ENCODE measurements at places on chromosomes 6 and 20. TPM values are rescaled to one million over a fixed set of nuclear protein-coding genes. Genes with fewer than 3 reads are reported as not detected.
A peak's percentile ranks its signal among the peaks of the same experiment; 100 is the strongest.

- DNase-seq = no peak
Observed at GRCh38 chr6:33630014-33630413, 8.9 kb downstream of the ITPR3 start.

DNA sequence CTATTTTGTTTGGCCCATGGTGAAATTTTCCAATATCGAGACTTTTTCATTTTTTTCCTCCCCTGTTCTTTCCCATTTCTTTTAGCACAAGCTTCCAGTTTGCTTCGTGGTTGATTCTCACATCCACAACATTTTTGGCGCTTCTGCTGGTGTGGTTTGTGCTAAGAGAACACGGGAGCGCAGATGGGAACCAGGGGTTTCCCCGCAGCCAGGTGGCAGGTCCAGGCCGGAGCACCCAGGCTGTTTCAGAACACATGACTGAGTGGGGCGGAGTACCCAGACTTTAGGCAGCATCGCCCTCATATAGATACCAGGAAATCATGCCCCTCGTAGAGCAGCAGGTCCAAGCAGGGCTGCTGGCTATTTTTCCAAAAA, 58.0 kb downstream of the SYTL3 start:
- DNase-seq = no peak

- no peak for DNase-seq
Observed at GRCh38 chr20:62699741-62700140, 8.9 kb upstream of the NTSR1 start.

GRCh38 chr6:86969573-86969972, 32.2 kb downstream of the HTR1E start:
- no peak for DNase-seq

FAM83D gene
- not detected for polyA plus RNA-seq

GRCh38 chr20:24437196-24438082, 32.0 kb upstream of the SYNDIG1 start:
- DNase-seq = no peak

APCDD1L gene
- polyA plus RNA-seq = not detected

- DNase-seq = peak; percentile 70
Observed at GRCh38 chr20:43749734-43750294, 23.0 kb upstream of the GTSF1L start.

ECT2L gene
- polyA plus RNA-seq = not detected

SAPCD1 gene
- polyA plus RNA-seq = not detected

GRCh38 chr6:788058-788457, 95.1 kb upstream of the EXOC2 start:
- DNase-seq = no peak

PEX7 gene
- 3.9 TPM for polyA plus RNA-seq

DNA sequence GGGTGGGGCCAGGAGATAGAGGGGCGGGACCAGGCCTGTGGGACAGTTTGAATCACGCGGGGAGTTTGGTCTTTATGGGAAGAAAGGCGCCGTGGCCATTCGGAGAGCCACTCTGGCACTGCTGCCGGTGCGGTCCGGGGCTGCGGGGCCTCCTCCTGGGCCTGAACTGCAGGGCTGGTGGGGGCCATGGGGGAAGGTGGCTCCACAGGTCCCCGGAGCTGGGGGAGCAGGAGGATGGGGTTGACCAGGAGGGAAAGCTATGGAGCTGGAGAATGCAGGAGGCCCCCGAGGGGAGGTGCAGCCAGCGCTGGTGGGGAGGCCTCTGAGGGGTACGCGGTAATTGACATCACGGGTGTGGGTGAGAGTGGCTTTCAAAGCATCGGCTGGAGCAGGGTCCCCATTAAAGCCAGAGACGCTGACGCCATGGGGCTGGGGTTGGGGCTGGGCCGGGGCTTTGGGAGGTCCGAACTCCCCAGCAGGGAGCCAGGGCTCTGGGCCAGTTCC, 1.8 kb upstream of the BHLHE23 start:
- DNase-seq = no peak

DNA sequence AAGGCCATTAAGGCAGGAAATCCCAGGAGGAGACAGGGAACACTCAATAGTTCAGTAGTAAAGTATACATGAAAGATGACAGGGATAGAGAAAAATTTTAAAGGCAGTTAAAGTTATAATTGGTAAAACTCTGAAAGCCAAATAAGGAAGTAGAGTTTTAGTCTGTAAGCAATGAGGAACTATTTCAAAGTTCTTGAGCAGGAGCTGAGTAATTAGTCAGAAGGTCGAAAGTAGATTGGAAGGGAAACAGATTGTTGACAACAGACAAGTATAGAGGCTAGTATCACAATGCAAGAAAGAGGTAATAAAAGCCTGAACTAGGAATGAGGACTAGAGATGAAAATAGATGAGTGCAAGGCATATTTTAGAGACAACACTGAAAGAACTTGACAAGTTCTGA, 150.3 kb downstream of the CDK19 start:
- DNase-seq = peak; percentile 76

DNA sequence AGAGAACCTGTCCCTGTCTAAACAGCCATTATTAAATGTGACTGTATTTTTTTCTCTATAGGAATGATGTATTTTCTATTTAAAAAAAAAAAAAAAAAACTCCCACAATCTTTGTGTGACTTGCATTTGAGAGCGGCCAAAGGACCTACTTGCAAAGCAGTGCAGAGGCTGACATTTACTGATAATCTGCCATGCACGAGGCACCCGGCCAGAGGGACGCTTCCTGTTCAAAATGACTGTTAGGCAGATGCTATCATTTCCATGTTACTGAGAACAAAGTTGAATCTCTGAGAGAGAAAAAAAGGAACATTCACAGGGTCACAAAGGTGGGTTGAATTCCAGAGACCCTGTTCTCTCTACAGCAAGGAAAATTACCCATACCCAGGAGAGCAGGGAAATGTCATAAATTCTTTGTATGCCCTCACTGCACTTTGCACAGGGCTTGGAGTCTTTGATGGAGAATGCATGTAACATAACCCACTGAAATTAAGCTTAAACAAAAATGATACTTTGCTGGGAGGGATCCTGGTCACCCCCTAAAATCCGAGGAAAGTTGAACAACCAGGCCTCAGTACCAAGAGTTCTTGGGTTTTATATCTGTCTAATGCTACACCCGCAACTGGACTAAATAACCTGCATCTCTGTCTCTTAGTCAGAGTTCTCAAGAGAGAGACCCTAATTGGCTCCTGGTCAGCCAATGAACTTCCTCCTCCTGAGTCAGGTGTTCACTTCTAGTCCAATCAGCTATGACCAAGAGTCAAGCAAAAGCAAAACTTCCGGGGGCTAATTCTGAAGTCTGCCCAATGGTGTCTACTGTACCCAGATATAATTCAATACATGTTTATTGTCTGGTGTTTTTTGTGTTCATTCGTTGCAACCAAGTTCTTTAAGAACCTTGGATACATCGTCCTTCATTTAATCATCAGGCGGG, 61.2 kb downstream of the GCLC start:
- peak; percentile 26 for DNase-seq

DEFB124 gene
- polyA plus RNA-seq = not detected

- DNase-seq = no peak
Observed at GRCh38 chr6:150729188-150729748, 129.6 kb downstream of the PLEKHG1 start.
